ENCODE measurements at places on chromosomes 3 and 15.

DNA sequence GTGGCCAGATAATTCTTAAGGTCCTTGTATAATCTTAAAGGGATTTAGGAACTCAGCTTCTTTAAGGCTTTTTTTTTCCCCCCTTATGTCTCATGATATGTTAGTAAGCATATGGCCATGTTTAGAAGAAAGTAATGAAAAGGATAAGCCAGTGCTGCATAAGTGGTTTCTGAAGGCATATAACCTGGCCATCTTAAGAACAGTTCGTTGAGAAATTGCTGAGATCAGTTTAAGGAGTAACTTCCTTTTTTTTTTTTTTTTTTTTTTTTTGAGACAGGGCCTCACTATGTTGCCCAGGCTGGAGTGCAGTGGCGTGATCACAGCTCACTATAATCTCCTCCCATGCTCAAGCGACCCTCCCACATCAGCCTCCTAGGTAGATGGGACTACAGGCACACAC is 51.7 kb downstream of the UBE2E2 start:
- no peak for DNase-seq

GRCh38 chr3:69282181-69282580 is 103.7 kb downstream of the FRMD4B start:
- DNase-seq, result no peak

DNA sequence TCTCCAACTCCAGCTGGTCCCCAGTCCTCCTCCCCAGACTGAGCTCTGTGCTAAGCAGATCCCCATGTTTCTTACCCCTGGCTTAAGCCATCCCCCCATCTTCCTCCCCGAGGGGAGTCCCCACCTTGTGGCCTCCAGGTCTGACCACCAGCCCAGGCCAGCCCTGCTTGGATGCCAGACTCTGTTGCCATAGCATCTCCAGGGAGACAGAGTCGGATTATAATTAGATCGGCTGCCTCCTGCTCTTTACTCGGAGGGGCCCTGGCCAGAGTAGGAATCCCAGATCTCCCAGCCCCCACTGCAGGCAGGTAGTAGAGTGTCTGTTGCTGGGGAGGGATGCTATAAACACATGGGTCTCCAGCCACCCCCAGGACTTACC is 2.4 kb downstream of the KLHDC8B start:
- no peak for DNase-seq

DNA sequence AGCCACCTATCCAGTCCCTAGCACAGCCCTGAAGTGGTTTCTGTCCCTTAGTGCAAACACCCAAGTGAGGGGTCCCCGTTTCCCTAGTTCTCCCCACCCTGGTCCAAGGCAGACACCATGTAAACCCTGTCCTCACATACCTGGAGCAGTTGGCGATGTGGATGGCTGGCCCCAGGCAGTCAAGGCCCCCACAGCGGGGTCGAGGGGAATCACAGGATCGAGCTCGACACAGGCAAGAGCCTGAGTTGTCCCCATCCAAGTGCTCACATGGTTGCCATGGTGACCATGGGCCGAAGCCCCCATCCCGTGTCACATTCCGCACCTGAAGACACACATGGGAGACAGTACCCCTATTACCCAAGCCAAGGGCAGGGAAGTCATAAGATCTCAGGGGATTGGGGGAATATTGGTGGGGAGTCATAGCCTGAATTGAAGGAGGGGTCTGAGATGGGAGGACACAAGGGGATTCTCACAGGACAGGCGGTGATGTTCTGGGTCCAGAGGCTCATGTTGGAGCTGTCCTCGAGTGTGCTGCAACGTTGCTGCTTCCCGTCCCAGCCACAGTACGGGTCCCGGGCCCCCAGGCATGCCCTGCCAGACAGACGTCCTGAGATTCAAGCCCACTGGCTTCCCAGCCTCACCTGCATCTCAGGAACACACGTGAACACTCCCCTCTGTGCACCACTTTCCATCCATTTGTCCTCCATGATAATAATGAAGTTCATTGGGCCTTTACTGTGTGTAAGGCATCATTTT is 112.1 kb downstream of the SEMA5B start:
- no peak for DNase-seq

DNA sequence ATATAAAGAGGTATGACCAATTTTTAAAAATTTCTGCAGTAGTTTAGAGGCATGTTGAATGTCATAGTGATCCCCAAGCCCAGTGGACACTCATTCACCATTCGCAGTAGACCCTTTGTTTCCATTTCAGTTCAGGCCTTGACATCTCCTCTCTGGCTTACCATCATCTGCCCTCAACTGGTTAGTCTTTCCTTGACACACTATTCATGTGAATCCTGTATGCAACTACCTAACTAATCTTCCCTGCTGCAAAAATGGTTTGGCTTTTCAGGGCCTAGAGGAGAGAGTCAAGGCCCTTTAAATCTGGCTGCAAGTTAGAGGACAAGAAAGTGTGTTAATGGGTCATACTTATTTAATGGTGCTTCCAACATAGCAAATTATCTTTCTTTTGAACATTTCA is 10.9 kb downstream of the APH1B start:
- no peak for DNase-seq

- no peak for DNase-seq
These were observed 289.1 kb downstream of the TIGIT start for GRCh38 chr3:114582929-114583328.

GRCh38 chr3:110381992-110382391 is 689.6 kb upstream of the NECTIN3 start:
- DNase-seq, result no peak

DNA sequence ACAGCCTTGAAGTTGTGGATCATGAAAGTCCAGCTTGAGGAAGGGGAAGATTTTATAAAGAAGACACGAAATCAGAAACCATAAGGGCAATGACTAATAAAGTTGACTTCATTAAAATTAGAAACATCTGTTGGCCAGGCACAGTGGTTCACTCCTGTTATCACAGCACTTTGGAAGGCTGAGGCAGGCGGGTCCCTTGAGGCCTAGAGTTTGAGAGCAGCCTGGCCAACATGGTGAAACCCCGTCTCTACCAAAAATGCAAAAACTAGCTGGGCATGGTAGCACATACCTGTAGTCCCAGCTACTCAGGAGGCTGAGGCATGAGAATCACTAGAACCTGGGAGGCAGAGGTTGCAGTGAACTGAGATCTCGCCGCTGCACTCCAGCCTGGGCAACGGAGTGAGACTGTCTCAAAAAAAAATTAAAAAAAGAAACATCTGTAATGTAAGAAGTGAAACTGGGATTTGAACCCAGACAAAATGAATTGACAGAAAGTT is 7.9 kb upstream of the UBXN7 start:
- no peak for DNase-seq

GRCh38 chr3:158790901-158791589 is 10.8 kb upstream of the MFSD1 start:
- peak; percentile 63 for DNase-seq

- DNase-seq, result no peak
These were observed 153.8 kb downstream of the ADAM10 start for GRCh38 chr15:58595516-58596263.

DNA sequence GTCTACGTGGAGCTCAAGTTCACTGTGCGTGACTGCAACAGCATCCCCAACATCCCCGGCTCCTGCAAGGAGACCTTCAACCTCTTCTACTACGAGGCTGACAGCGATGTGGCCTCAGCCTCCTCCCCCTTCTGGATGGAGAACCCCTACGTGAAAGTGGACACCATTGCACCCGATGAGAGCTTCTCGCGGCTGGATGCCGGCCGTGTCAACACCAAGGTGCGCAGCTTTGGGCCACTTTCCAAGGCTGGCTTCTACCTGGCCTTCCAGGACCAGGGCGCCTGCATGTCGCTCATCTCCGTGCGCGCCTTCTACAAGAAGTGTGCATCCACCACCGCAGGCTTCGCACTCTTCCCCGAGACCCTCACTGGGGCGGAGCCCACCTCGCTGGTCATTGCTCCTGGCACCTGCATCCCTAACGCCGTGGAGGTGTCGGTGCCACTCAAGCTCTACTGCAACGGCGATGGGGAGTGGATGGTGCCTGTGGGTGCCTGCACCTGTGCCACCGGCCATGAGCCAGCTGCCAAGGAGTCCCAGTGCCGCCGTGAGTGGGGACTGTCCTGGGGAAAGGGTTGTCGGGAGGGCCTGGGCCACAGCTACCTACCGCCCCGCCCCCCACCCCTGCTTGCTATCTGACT is 11.2 kb downstream of the EPHB3 start:
- DNase-seq, result no peak

GRCh38 chr3:123749711-123750110 is 134.4 kb downstream of the MYLK start:
- DNase-seq, result no peak

GRCh38 chr3:13106308-13107001 is 33.2 kb upstream of the IQSEC1 start:
- no peak for DNase-seq

DNA sequence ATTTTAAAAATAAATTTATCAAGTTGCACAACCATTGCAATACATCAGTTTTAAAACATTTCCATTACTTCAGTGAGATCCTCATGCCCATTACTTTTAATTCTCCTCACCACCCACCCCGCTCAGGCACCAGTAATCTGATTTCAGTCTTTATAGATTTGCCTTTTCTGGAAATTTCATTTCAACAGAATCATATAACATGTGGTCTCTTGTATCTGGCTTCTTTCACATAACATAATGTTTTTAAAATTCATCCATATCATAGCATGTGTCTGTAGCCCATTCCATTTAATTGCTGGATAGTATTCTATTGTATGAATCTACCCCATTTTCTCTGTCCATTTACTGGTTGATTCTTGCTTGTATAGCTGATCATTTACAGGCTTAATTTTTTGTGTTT is 110.3 kb upstream of the TMEM108 start:
- DNase-seq, result no peak

DNA sequence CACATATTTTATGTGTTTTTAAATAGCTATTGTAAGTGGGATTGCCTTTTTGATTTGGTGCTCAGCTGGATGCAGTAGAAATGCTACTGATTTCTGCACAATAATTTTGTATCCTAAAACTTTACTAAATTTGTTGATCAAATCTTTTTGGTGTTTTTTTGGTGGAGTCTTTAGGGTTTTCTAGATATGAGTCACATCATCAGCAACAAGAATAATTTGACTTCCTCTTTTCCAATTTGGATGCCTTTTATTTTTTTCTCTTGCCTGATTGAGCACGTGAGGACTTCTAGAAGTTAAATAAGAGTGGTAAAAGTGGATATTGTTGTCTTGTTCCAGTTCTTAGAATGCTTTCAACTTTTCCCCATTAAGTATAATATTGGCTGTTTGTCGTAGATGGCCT is 51.3 kb downstream of the TLNRD1 start:
- no peak for DNase-seq

- no peak for DNase-seq
These were observed 64.4 kb downstream of the STRIT1 start for GRCh38 chr3:155229086-155229485.

DNA sequence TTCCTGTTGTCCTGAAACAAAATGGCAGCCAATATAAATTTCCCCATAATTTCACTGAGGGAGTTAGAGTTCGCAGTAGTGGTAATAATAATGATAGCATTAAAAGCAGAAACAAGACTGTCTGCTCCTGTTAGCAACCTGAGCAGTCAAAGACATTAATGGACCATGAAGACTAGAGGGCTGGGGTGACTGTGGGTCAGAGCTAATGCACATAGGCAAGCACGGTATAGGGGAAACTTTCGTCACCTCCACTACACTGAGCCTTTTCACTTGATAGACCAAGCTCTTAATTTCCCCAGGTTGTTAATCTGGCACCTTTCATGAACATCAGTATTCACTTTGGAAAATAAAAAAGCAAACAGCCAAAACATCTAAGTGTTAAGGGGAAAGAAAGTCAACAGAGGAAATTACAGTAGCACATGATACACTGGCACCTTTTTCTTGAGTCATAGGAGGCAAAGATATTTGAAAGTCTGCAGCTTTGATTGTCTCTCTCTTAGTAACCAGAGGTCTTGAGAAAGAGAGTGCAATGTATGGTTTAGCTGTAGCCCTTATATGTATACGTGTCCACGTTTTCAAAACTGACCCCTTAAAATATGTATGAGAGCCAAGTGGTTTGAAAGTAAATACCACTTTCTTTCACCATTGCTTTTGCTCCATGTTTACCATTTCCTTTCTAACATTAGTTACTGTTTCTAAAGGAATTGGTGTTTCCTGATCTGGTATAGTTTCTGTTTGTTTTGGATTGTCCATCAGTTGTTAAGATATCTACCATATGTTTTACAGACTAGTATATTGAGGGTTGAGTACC is 104.8 kb downstream of the FILIP1L start:
- no peak for DNase-seq

DNA sequence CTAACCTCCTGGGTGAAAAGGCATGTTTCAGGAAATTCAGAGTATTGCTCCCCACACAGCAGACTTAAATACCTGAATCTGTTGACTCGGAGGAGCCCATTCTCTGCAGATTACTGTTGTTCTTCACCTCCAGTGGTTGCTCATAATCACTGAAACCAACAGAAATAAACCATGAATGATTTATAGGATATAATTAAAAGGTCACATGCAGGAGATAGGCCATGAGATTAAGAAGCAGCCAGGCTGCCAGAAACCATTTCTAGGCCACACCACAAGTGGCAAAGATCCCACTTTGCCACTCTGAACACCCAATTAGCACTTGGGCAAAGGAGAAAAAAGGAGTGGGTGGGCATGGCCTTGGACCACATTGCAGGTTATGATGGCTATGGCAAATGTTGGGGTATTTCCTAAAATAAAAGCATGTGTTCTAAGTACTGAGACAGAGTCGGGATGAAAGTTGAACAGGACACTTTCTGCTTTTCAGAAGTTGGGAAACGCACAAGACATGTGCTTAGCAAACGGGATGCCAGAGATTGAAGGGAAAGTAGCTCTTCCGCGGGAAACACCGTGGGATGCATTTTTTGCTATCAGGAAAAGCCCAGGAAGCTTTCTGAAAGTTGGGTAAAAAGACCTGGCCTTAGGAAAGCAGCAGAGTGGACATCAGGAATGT is 1.5 kb downstream of the CDC25A start:
- DNase-seq, result no peak

GRCh38 chr3:46479021-46479420 is 14.3 kb upstream of the LTF start:
- DNase-seq, result no peak

DNA sequence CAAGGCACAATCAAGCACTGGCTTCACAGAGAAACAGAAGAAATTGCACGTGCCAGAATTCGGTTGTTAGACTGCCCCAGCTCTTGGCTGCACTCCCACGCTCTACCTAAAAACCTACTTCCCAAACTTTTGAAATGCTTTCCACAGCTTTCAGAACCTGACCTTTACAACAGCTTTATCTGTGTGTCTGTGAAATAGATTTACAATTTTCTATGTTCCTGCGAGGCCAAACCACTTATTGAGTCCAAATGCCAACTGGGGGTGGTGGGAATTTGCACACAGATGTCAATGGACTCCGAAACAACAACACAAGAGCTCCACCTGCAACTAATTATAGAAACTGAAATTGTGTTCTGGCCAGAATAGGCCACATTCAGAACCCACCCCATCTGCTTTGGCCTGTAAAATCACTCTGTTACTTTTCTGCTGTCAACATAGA is 44.6 kb downstream of the ERC2 start:
- no peak for DNase-seq

Data from right renal cortex interstitium (tissue), 3 donors.